Epithelial cell of prostate (primary cell): ENCODE measurements at places on chromosomes 1 and 21.

DNA sequence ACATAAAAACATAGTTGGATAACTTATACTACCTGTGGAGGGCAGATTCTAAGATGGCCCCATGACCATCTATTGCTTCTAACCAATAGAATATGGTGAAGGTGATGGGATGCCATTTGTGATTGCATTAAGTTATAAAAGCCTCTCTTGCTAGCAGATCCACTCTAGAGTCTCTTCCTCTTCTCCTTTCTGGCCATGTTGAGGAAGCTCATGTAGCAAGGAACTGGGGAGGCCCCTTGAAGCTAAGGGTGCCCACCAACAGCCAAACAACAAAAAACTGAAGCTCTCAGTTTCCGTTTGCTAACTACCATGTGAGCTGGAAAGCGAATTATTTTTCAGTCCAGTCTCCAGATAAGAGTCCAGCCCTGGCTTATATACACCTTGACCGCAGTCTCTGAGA is 16.0 kb upstream of the AGO1 start:
- DNase-seq = no peak

GRCh38 chr1:230747890-230748800 is 957 bp downstream of the CAPN9 start:
- no peak for DNase-seq

DNA sequence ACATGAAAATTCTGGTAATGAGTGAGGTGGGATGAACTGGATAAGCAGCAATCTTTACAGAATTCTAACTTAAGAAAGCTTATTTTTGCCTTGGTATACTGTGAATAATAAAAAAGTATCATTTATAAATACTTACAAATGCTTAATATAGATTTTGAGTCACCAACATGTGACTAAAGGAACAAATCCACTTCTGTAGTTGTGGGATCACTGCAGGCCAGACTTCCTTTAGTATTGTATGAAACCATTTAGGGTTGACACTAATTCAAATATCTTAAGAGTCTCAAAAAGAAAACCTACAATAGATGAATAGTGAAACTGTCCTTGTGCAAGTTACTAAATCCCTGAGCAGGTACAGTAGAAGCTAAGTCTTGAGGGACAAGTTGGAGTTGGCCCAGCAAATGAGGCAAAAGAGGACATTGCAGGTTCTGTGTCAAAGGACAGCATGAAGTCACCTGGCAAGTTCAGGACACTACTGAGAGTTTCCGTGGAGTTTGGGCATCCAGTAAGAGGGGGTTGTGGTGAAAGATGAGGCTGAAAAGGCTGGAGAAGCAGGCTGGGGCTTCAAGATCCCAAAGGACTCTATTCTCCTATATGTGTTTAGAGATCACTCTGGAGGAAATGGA is 5.9 kb upstream of the THEM4 start:
- DNase-seq = no peak

DNA sequence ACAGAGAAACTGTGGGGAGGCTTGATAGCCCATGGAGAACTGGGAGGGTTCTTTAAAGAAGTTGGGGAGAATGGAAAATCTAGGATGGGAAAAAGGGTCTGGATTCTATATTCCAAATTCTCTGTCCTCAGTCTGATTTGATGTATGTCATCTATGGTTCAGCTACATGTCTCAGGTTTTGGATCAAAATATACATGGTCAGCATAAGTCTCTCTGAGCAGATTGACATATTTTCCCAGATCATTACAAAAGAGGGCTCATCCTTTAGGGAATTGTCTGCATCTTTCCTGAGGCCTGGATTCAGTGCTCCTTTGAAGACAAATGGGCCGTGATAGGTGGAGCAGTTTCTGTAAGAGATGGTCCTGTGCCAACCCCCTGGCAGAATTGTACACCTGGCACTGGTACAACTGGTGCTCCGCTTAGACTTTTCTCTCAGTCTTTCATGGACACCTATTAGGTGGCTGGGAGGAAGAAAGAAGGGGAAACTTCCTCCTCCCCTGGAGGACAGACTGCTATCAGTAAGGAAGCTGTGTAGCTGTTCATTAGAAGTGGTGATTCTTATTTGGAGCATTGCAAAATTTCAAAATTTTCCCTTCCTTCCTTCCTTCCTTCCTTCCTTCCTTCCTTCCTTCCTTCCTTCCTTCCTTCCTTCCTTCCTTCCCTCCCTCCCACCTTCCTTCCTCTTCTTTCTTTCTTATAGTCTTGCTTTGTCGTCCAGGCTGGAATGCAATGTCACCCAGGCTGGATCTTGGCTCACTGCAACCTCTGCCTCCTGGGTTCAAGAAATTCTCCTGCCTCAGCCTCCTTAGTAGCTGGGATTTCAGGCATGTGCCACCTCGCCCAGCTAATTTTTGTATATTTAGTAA is 26.1 kb upstream of the RGL1 start:
- no peak for DNase-seq

DNA sequence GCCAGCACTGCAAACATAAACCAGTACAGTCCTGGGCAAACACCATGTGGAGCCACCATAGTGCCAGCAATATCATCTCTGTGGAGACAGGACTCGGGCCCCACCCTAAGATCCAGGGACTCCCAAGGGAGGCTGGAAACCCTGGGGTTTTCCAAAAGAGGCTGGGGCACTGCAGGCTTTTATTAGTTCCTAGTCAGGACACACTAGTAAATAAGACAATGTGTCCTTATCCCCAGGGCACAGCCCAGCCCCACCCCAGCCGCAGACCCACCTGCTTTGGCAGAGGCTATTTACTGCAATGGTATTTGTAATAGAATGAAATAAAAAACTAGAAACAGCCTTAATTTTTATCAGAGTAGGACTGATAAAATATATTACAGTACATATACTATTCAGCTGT is 486 bp upstream of the GJB3 start:
- no peak for DNase-seq
